ENCODE measurements at places on chromosomes 6 and 20.

GRCh38 chr6:135897087-135897486 lies 45.6 kb downstream of the PDE7B start:
- DNase-seq, result no peak

DNA sequence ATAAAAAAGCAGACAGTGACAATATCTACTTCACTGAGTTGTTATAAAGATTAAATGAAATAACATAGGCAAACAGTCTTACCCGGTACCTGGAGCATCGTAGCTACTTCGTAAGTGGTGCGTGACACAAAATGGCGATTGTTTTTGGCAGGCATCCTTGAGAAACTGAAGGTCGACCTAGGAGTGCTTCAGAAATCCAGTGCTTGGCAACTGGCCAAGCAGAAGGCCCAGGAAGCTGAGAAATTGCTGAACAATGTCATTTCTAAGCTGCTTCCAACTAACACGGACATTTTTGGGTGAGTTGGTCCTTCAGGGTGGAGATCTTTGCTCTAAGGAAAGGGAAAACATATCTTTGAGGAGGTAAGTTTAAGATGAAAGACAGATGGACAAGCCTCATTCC lies 4.8 kb downstream of the BPIFA2 start:
- no peak for DNase-seq

DNA sequence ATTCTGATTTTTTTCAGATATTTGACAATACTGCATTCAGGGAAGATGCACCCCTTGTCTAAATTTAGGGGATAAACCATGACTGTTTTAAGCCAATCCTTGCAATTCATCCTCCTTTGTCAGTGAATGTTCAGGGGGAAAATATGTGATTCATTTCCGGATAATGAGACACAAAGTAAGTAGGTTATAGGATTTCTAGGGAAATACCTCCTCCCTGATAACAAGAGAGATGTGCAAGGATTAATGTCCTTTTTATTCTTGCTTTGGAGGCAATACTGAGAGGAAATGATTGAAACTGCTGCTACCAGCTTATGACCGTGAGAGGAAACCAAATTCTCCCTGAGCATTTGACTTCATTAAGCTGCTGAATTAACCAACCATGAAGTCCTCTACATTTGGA lies 161.3 kb upstream of the EYA4 start:
- DNase-seq, result no peak

GRCh38 chr20:34863421-34863965 lies 9.2 kb downstream of the GGT7 start:
- no peak for DNase-seq

- DNase-seq, result peak; percentile 14
Measured at GRCh38 chr20:25247000-25247517, 826 bp upstream of the PYGB start.

- no peak for DNase-seq
Measured at GRCh38 chr6:64238071-64238470, 602.5 kb downstream of the PHF3 start.

GRCh38 chr6:44576132-44576631 lies 188.7 kb downstream of the CDC5L start:
- no peak for DNase-seq

- no peak for DNase-seq
Measured at GRCh38 chr6:79777713-79778579, 146.8 kb downstream of the SH3BGRL2 start.

DNA sequence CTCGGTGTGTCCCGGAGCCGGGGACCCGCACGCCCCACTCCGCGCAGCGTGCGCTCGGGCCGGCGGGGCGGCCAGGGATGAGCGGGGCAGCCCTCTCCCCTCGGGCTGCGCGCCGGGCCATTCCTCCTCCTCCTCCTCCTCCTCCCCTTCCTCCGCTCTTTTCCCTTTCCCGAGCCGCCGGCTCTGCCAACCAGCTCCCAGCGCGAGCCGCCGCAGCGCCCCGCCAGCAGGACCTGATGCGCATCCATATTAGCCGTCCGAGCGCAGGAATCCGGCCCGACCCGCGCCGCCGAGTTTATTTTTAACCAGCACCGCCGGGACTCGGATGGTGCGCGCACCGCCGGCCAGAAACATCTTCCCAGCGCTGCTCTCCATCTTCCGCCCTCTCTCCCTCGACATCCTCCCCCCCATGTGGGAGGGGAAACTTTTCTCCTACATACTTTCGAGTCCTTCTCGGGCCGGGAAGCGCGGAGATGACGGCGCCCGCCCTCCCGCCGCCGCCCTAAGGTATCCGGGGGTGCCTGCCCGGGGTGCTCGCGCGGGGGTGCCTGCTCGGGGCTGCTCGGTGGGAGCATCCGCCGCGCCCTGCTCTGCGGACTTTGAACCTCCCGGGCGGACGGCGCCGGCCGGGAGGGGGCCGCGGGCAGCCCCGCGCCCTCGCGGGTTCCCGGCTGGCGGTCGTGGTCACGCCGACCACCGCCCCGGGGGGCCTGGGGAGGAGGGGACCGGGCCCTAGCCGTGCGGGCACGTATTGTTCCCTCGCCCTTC lies 619 bp downstream of the RREB1 start:
- DNase-seq, result no peak

DNA sequence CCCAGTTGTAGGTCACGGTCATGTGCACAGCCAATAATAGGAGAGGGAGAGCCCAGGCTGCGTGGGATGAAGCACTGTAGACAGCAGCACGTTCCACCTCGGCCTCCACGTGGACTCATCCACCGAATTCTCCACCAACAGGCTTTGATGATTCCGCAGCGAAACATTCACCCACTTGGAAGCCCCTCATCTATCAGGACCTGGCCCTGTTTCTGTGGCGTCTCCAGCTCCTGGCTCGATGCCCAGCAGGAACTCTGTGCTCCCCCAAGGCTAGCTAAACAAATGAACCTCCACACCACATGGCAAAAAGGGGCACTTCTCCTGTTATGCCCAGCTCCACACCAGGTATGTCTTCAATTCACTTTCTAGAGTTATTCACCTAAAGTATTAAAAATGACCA lies 237.9 kb upstream of the PDE10A start:
- no peak for DNase-seq

GRCh38 chr6:36717871-36718540 lies 20.4 kb downstream of the RAB44 start:
- no peak for DNase-seq

GRCh38 chr6:159109391-159109790 lies 59.8 kb upstream of the FNDC1 start:
- DNase-seq, result no peak

GRCh38 chr6:17038316-17038715 lies 63.5 kb upstream of the STMND1 start:
- DNase-seq, result no peak

DNA sequence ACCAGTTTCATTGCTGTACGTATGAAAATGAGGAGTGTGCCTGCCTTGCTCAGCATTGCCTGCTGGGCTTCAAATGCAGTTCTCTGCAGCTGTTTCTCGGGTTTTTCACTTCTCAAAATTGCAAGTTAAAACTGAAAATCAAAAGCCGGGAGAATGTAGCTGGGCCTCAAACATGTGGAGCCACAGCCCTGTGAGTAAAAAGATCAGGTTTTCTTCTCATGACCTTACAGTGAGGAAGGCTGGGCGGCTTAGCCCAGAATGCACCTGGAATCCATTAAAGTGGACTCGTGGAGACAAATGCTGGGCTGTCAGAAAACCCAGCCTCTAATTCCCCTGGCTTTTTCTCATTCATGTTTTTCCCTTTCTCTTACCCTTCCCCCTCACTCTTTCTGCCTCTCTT lies 34.4 kb downstream of the DSE start:
- DNase-seq, result no peak

DNA sequence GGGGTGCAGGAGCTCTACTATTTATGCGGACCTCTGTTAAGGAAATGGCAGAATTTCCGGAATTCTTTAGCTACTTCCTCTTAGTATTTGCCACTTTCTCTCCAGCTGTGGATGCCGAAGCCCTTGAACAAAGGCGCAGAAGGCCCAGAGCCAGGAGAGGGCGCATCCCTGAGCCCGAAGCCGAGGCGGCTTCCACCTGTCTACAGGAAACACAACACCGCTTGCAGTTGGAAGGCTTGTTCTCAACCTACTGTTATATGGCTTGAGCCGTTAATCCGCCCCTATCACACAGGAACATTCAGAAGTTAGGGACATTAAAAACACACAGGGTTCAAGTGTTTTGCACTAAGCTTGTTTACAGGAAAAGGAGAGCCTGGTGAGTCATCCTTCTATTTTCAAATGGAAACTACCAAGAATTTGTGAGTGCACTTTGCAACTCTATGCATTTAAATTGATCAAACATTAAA lies 417.1 kb downstream of the BCKDHB start:
- no peak for DNase-seq

DNA sequence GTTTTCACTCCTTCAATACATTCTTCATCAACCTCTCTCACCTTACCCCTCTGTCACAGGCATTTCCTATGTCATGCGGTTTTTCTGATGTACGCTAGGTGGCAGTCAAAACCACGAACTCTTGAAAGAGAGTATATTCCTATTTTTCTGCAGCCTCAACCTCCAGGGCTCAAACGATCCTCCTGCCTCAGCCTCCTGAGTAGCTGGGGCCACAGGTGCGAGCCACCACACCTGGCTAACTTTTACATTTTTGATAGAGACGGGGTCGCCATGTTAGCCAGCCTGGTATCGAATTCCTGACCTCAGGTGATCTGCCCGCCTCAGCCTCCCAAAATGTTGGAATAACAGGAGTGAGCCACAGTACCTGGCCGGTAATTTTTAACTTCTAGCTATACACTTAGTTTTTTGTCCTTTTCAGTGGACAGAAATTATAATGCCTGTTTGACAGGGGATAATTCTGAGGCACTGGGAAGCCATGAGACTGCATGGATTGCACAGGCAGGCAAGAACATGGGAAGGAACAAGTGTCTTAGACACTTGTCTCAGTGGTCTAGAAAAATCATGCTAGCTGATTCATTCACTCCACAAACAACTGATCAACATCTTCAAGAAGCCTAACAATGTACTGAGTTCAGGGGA lies 22.5 kb upstream of the HFE start:
- no peak for DNase-seq

- DNase-seq, result no peak
Measured at GRCh38 chr6:168093071-168093505, 14.1 kb upstream of the FRMD1 start.

GRCh38 chr6:28254121-28254519 lies 2.1 kb upstream of the ZKSCAN4 start:
- no peak for DNase-seq

DNA sequence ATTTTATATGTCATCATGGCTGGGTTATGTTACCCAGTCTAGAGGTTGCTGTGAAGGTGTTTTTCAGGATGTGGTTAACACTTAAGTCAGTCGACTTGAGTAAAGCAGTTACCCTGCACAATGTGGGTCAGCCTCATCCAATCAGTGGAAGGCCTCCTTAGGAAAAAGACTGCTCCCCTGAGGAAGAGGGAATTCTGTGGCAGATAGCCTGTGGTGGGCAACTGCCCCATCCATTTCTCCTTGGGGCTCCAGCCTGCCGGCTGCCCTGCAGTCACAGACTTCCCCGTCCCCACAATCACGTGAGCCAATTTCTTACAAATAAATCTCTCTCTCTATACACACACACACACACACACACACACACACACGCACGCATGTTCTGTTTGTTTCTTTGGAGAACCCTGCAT lies 34.5 kb upstream of the MPC1 start:
- peak; percentile 26 for DNase-seq

- DNase-seq, result no peak
Measured at GRCh38 chr20:10352934-10353824, 80.8 kb downstream of the MKKS start.

DNA sequence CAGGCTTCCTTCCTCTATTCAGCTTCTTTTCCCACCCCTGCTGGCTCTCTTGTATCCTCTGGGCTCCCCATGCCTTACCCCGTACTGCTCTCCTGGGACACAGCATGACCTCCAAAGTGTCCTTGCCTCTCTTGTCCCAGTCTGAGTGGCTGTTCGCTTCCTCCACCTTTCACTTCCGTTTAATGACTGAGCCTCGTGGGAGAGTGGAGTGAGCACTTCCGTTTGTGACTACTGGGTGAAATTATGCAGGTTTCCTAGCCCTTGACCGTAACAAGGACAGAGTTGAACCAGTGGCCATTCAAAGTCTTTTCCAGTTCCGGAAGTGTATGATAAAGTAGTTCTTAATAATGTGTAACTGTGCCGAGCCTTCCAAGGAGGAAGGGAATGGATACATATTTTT lies 109.2 kb downstream of the ARID1B start:
- no peak for DNase-seq

DNA sequence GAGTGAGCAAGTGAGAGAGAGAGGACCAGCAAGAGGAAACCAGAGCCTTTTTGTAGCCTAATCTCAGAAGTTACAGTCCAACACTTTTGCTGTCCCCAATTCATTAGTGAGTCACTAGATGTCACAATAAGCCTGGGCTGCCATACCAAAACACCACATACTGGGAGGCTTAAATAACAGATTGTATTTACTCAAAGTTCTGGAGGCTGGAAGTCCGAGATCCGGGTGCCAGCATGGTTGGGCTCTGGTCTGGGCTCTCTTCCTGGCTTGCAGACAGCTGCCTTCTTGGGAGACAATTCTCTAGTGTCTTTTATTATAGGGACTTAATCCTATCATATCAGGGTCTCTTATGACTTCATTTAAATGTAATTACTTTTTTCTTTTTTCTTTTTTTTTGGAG lies 50.7 kb upstream of the FERMT1 start:
- DNase-seq, result no peak

DNA sequence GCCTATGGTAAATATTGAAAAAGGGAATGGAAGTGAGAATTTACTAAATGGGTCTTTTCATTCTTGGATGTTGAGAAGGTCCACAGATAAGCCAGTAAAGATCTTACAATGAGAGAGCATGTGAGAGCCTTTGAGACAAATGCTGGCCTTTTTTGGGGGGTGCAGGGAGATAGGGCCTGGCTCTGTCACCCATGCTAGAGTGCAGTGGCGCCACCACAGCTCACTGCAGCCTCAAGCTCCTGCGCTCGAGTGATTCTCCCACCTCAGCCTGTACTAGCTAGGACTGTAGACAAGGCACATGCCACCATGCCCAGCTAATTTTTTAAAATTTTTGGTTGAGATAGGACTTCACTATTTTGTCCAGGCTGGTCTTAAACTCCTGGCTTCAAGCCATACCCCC lies 63.2 kb upstream of the TMEM181 start:
- no peak for DNase-seq

- DNase-seq, result no peak
Measured at GRCh38 chr6:15110726-15111354, 135.0 kb upstream of the JARID2 start.

- DNase-seq, result no peak
Measured at GRCh38 chr6:155186052-155186658, 77.7 kb upstream of the CLDN20 start.

- no peak for DNase-seq
Measured at GRCh38 chr6:5004373-5005037, 668 bp upstream of the RPP40 start.

- DNase-seq, result no peak
Measured at GRCh38 chr6:47716207-47716606, 17.8 kb downstream of the ADGRF4 start.

- no peak for DNase-seq
Measured at GRCh38 chr6:25130518-25130917, 148.7 kb upstream of the CARMIL1 start.

DNA sequence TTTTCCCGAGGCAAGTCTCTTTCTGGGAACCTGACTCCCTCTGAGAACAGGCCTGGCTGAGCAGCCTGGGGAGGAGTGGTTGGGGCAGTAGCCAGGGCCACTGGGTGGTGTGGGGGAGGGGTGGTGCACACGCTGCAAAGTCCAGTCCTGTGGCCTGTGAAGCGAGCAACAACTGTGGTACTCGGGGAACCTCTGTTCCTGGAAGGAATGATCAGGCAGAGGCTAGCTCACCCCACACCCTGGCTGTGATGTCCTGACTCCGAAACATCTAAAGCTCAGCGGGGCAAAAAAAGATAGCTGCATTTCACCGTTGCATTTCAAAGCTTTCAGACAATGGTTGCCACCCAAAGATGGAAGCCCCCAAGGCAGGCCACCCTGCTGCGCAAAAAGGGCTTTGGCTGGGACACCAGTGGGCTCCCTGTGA lies 25.5 kb downstream of the PCK1 start:
- DNase-seq, result no peak
